ENCODE measurements at places on chromosomes 2 and 18.

DNA sequence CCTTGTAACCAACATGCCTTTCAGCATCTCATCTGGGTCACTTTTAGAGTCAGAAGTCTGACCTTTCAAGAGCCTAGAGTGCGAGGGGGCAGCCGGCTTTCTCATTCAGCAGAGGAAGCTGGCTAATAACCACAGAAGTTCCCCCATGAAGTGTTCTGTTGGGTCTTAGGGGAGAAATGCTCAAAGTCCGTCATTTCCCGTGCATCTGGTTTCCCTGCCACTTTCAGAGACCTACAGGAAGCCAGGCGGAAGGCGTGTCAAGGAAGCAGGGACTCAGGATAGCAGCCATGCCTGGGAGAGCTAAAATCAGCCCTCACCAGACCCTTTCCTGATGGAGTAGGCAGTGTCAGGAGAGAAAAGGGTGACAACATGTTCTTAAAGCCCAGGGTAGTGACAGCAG is 301.8 kb upstream of the ID2 start:
- no peak overlapping the region for H3K27ac ChIP-seq
- H3K27me3 ChIP-seq = no peaks in the 10 kb centered on the region
- no peak for DNase-seq
- H3K36me3 ChIP-seq = no peaks in the 10 kb centered on the region

DNA sequence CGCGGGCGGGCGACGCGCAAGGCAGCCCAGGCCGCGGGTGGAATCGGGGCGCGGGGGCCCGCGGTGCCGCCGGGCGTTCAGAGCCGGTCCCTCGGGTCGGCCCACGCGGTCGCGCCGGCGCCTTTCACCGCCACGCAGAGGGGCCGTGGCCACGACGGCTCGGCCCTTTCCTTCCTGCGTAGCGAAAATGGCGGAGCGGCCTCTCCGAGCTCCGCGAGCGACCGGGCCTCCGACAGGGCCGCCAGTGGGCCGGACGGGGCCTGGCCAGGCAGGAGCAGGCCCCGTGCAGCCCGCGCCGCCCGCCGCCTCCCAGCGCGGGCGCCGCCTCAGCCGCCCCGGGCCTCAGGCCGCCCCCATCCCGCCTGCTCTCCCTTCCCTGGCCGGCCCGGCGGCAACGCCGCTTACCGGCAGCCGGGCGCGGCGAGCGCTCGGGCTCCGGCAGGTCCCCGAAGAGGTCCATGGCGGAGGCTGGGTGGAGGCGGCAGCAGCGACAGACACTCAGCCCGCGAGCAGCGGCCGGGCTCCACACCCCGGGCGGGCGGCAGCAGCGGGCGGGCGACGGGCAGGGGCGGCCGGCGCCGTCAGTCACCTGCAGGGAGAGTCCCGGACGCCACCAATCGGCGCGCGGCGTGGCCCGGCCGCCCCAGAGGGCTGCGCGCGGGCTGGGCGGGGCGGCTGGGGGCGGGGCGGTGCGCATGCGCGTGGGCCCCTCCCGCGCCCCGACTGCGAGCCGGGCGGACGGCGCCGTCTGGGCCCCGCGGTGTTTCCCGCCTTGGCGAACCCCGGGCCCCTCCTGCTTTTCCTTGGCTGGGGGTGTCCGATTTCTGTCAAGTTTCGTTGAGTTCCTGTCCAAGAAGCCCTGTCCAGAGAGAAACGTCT is at the start of gene ILKAP:
Gene ILKAP (minus strand): TSS at position 602 of the 879 bp plus-strand sequence. CDS start 142 bp downstream, at position 460.
- peak within 1 kb of the TSS; percentile 92 for H3K27ac ChIP-seq
- no peaks in the 10 kb centered on the region for H3K27me3 ChIP-seq
- no peaks in the 10 kb centered on the region for H3K36me3 ChIP-seq
- peak; percentile 95 for DNase-seq

GRCh38 chr2:60440079-60440766 is 113.2 kb downstream of the BCL11A start:
- no peaks in the 10 kb centered on the region for H3K4me1 ChIP-seq
- no peak for DNase-seq
- no peak overlapping the region for H3K4me3 ChIP-seq
- H3K36me3 ChIP-seq = no peaks in the 10 kb centered on the region
- H3K27me3 ChIP-seq = no peaks in the 10 kb centered on the region
- H3K27ac ChIP-seq = no peak overlapping the region

DNA sequence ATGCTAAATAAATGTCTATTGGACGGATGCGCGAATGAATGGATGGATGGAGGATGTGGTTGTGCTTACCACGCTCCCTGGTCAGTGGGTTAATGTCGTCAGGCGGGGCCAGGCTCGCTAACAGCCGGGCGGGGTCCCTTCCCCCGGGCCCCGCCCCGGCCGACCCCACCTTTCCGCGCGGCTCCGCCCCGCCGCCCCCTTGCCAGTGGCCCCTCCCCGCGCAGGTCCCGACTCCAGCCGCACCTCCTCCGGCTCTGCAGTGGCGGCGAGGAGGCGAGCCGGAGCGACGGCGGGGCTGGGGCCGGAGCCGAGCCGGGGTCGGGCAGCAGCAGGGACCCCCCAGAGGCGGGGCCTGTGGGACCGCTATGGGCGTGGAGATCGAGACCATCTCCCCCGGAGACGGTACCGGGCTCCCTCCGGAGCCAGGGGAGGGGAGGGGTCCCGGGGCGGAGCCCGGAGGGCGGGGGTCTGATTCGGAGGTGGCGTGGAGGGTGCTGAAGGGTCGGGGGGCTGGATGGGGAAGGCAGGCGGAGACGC is at the start of gene FKBP1B:
Gene FKBP1B (plus strand): TSS at position 257 of the 537 bp plus-strand sequence. CDS start 109 bp downstream, at position 366.
- no peaks in the 10 kb centered on the region for H3K27me3 ChIP-seq
- H3K36me3 ChIP-seq = no peaks in the 10 kb centered on the region
- DNase-seq = peak; percentile 72
- H3K4me1 ChIP-seq = no peaks in the 10 kb centered on the region
- peak within 1 kb of the TSS; percentile 66 for H3K4me3 ChIP-seq

GRCh38 chr2:23456881-23457760 is 72.1 kb downstream of the KLHL29 start:
- H3K4me3 ChIP-seq = no peak overlapping the region
- no peak overlapping the region for H3K27ac ChIP-seq
- H3K36me3 ChIP-seq = no peaks in the 10 kb centered on the region
- no peak for DNase-seq

DNA sequence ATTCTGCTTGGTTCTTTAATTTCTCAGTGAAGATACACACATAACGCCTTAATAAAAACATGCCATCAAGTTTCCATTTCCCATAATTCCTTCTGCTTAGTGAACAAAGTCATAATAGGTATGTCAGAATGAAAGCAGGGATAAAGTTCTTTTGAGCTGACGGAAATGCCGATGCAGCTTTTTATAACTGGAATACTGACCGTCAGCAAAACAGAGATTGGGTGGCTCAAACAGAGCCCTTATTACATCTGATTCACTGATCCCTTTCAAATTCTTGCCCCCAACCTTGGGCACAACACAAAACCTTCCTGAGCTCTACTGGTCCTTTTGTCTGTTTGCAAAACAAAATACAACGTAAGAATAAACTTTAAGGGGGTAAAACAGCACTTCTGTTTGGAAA is 140.4 kb downstream of the CDH2 start:
- H3K4me3 ChIP-seq = peak overlapping the region; percentile 16
- no peaks in the 10 kb centered on the region for H3K36me3 ChIP-seq
- no peak overlapping the region for H3K27ac ChIP-seq
- peaks cover 13% of the 10 kb centered on the region for H3K4me1 ChIP-seq
- no peak for DNase-seq

- H3K4me3 ChIP-seq = no peak overlapping the region
- no peak overlapping the region for H3K27ac ChIP-seq
- H3K27me3 ChIP-seq = no peaks in the 10 kb centered on the region
- no peaks in the 10 kb centered on the region for H3K36me3 ChIP-seq
- no peak for DNase-seq
- H3K4me1 ChIP-seq = no peaks in the 10 kb centered on the region
Measured at GRCh38 chr2:13597176-13597575, 880.4 kb downstream of the TRIB2 start.

DNA sequence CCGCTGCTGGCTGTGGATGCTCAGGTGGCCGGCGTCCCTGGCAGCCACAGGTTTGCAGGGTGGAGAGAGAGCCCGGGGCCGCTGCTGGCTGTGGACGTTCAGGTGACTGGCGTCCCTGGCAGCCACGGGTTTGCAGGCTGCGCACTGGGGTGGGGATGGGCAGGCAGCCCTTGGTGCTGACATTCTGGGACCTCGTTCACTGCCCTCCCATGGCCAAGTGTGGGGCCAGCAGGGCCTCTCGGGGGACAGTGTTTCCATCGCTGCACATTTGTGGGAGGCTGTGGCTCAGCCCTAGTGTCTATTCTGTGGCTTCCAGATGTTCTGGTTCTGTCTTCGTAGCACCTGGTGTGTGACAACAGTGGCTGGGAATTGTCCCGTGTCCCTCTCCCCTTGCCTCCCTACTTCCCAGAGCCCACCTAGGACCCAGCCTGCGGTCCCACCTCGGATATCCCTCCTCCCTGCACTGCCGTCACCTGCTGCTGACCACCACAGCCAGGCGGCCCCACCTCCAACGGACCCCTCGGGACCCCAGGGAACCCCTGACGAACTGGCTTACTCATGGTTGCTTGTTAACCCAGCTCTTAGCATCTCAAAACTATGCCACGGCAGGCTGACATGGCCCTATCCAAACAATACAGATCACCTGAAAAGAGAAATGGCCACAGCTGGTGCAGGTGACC is 915 bp downstream of the CROCC2 start:
- DNase-seq = no peak
- H3K36me3 ChIP-seq = no peaks in the 10 kb centered on the region
- H3K27me3 ChIP-seq = no peaks in the 10 kb centered on the region
- H3K27ac ChIP-seq = no peak overlapping the region
- H3K4me1 ChIP-seq = no peaks in the 10 kb centered on the region
- H3K4me3 ChIP-seq = no peak overlapping the region

DNA sequence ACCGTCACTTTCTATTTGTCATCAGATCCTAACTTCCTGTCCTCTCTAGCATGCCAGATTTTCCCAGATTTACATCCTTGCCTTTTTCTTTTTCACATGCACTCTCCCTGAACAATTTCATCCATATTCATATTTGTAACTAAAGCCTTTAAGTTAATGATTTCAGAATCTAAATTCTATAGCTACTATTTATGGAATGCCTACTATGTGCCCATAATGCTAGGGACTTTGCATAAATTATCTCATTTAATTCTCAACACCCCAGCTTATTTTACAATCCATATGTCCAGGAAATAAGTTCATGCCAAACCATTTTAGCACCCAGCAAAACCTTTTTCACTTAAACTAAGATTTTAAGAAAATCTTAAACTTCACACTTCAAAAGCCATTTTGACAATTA is 531.9 kb downstream of the NUP35 start:
- H3K27ac ChIP-seq = no peak overlapping the region
- DNase-seq = no peak
- no peaks in the 10 kb centered on the region for H3K36me3 ChIP-seq
- no peaks in the 10 kb centered on the region for H3K27me3 ChIP-seq
- no peak overlapping the region for H3K4me3 ChIP-seq

DNA sequence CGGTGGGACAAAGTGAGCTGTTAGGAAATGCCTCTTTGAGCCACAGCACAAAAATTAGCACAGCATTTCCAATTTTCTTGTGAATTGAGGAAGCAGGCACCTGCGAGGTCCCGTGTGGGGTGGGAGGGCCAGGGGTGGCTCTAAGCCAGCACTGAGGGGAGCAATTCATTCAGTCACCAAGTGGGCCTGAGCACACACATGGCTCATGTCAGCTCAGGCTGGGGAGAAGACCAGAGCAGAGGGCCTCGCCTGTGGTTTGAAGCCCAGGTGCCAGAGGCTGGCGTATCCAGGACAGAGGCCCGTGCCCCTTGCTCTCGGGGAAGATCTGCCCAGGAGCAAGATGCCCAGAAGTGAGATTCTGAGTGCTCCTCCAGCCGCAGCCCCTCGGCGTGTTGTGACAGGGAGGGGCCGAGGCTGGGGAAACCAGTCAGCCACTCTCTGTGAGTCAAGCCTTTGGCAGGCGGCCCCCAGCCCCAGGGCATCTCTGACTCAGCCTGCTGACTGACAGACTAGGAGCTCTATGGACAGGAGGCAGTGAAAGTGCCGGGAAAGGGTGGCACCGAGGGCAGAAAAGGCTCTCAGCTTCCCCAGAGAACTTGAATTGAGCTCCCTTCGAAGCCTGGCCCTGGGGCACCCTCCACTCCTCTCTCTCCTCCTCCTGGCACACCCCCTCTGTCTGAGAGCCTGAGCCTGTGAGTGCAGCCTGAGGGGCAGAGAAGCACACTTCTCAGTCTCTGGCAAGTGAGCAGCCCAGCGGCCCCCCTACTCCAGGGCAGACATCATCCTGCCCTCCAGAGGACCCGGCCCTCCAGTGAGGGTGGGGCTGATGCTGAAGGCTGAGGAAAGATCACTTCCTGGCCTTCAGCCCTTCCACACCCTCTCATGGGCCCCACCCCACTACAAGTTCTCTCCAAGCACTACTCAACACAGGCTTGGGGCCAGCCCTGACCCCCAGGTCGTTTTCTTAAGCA is 32.3 kb downstream of the CYP26B1 start:
- no peak overlapping the region for H3K4me3 ChIP-seq
- no peaks in the 10 kb centered on the region for H3K4me1 ChIP-seq
- no peaks in the 10 kb centered on the region for H3K27me3 ChIP-seq
- DNase-seq = no peak
- H3K27ac ChIP-seq = no peak overlapping the region

DNA sequence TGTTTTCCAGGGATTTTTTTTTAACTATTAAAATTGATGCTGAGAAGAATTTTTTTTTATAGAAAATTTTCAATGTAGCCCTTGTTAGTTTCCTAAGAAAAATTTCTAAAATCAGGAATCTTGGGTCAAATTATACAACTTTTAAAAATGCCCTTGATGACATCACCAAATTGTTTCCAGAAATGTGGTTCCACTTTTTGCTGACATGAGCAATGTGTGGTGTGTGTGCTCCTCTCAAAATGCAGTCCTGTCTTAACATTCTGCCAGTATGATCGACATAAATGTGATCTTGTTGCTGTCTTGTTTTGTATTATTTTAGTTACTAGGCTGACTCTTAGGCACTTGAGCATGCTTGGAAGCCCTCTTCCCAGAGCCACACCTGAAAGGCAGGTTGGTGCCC is 89.7 kb upstream of the ST6GAL2 start:
- no peaks in the 10 kb centered on the region for H3K4me1 ChIP-seq
- no peak overlapping the region for H3K4me3 ChIP-seq
- no peak for DNase-seq
- H3K36me3 ChIP-seq = no peaks in the 10 kb centered on the region
- no peaks in the 10 kb centered on the region for H3K27me3 ChIP-seq

- no peak overlapping the region for H3K27ac ChIP-seq
- no peak overlapping the region for H3K4me3 ChIP-seq
- no peaks in the 10 kb centered on the region for H3K4me1 ChIP-seq
- no peaks in the 10 kb centered on the region for H3K27me3 ChIP-seq
Measured at GRCh38 chr18:7369006-7369405, 138.1 kb downstream of the LRRC30 start.

- no peak overlapping the region for H3K27ac ChIP-seq
- DNase-seq = peak; percentile 13
- H3K4me3 ChIP-seq = no peak overlapping the region
- no peaks in the 10 kb centered on the region for H3K27me3 ChIP-seq
Measured at GRCh38 chr2:128628996-128629395, 310.3 kb upstream of the HS6ST1 start.

GRCh38 chr2:47259829-47260228 is 104.7 kb upstream of the STPG4 start:
- H3K27me3 ChIP-seq = no peaks in the 10 kb centered on the region
- DNase-seq = no peak

GRCh38 chr2:19292007-19292406 is 66.4 kb downstream of the OSR1 start:
- H3K27ac ChIP-seq = no peak overlapping the region
- H3K4me1 ChIP-seq = no peaks in the 10 kb centered on the region
- no peaks in the 10 kb centered on the region for H3K27me3 ChIP-seq
- DNase-seq = peak; percentile 44
- no peak overlapping the region for H3K4me3 ChIP-seq
